ENCODE measurements at places on chromosomes 7 and 10.
A peak's percentile ranks its signal among the peaks of the same experiment; 100 is the strongest.

- DNase-seq, result no peak
These were observed 108.5 kb downstream of the HBP1 start for GRCh38 chr7:107277331-107277730.

- no peak for DNase-seq
These were observed 11.6 kb downstream of the TMEM273 start for GRCh38 chr10:49176310-49177268.

DNA sequence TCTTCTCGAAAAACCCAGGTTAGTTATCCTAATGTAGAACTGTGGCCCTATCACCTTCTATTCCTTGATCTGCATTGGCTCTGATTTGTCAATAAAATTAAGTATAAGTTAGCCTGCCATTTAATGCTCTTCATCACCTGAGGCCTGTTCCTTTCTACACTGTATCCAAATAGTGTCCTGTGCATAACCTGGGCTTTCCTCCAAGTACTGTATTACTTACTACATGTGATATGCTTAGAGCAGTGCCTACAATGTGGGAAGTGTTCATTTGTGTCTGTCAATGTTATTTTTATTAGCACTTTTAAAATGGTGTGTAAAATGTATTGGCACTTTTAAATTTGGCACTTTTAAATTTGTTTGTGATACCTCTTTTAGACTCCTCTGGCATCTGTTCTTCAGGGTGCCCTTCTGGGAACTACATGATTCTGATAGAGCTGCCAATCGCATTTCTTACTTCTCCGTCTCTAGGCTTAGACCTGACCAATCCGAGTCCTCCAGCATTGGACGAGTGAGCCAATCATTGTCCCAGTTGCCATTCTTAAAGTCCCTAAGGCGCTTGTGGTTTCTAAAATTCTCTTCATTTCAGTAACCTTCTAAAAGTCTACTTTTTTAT, 85.5 kb downstream of the GNAI1 start:
- DNase-seq, result no peak

- no peak for DNase-seq
These were observed 4.1 kb downstream of the XPNPEP1 start for GRCh38 chr10:109919220-109919619.

DNA sequence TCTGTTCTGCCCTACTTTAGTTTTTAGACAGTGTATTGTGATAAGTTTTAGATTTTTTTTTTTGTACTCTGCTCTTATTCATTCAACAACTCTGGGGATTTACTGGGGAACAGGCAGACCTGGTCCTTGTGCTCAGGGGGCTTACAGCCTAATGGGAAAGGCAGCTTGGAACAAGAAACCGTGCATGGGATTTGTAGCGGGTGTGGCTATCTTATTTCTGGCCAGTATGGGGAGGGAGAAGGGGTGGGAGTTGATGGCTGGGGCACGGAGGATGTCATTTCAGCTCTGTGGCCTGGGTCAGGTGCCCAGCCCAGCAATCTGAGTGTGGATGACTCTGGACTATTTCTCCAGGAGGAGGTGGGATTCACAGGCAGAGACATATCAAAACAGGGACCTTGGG, 47.0 kb downstream of the GRK5 start:
- DNase-seq, result no peak

GRCh38 chr7:138898255-138898654, 82.9 kb downstream of the KIAA1549 start:
- DNase-seq, result no peak

DNA sequence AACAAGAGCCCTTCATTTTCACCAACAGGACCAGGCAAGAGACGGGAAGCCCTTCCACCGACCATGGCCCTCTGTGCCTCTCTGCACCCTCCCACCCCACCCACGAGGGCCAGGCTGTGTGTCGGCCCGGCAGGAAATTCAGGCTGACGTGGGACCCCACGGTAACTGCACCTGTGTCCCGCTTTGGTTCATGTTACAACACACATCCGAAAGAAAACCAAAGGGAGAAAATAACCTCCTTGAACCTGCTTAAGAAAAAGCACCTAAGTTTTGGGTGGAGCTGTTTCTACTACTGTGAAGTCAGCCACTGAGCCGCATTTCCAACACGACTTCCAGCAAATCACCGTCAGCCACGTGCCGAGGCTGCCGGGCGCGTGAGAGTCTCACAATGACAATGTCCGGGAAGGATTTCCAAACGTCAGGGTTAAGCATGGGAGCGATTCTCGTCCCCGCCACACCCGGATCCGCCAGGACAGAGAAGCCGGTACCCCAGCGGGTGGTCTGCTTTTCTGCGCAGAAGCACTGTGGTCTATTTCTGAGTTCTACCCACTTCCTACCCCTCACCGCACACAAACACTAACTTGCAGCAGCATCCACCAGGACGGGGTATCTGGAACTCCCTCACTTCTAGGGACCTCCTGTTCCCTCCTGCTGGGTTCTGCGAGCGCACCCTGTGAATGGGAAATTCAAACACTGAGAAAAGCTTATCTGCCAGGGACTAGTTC, 36.6 kb downstream of the AMZ1 start:
- no peak for DNase-seq

- no peak for DNase-seq
These were observed 13.6 kb upstream of the TRIM8 start for GRCh38 chr10:102630663-102631062.

- DNase-seq, result no peak
These were observed 34.1 kb upstream of the RET start for GRCh38 chr10:43042503-43043341.

DNA sequence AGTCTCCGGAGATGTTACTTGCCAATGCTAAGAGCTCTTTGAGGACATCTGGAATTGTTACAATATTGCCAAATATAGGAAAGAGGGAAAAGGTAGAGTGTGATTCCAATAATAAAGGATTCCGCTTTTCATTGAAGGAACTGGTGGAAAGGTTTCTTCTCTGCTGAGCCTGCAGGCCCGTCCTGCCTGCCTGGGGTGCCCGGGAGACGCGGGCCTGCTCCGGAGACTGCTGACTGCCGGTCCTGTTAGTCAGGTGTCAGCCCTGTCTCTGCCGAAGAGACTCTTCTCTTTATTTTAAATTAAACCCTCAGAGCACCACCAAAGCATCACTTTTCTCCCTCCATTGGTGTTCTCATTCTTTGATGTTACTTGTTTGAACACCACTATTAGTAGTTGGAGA, 2.2 kb downstream of the EGFR start:
- DNase-seq, result no peak

DNA sequence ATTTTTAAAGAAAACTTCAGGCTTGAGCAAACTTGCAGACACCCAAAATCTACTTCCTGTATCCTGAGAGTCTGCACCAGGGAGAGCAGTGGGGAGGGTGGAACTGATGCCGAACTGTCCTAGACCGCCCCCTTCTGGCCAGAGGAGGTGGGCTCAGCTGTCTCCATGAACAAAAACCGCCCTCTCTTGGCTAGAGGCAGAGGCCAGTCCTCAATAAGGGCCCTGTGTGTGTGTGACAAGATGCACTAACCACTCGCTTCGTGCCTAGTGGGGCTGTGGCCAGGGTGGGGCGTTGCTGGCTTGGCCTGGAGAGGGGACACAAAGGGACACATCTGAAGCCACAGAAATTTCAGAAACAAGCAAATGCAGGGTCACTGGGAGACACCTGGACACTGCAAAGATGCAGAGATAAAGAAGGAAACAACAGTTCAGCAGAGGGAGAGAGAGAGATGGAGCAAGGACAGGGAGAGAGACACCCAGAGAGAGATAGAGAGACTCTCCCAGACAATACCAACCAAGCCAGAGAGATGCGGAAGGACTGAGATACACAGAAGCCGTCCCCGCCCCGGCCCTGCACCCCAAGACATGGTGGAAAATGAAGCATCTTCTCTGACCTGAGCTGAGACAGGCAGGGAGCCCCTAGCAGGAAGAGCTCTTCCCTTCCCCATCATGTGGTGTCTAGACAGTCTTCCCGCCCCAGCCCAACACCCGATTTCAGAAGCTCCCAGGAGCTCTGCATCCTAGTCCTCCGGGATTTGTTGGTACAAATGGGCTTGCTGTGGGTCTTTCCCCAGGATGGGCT, 22.7 kb upstream of the FXYD4 start:
- peak; percentile 66 for DNase-seq

- no peak for DNase-seq
These were observed 119.4 kb downstream of the ST7 start for GRCh38 chr7:117072620-117073118.

DNA sequence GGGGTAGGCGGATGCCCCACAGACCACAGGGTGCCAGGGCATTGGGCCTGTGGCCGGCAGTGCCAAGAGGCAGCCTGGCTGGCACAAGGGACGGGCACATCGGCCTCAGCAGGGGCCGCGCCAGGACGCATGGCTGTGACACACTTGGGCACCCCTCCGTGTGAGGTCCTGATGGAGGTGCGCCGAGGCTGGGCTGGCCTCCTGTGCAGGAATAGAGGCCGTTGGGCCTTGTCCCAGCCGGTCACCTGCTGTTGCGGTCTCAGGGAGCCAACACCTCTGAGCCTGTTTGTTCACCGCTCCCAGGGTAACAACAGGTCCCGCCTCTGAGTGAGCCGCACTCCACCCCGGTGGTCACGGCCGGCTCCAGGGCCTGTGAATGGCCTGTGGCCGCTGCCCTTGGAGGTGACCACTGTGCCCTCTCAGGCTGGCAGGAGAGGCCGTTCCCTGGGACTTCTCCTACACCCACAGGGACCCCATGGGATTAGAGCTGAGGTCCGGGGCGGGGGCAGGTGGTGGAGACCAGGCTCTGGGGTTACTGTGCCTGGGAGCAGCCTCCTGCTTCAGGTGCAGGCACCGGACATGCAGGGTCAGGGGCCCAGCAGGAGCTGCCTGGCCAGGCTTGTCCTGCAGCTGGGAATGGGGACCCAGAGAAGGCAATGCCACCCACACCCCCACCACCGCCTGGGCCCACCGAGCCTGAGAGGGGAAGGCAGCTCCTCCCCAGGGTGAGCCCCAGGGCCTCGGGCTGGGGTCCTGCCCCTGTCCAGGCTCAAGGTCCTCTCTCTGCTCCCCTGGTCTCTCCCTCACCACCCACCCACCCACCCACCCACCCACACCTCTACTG, 12.0 kb downstream of the PWWP2B start:
- no peak for DNase-seq

DNA sequence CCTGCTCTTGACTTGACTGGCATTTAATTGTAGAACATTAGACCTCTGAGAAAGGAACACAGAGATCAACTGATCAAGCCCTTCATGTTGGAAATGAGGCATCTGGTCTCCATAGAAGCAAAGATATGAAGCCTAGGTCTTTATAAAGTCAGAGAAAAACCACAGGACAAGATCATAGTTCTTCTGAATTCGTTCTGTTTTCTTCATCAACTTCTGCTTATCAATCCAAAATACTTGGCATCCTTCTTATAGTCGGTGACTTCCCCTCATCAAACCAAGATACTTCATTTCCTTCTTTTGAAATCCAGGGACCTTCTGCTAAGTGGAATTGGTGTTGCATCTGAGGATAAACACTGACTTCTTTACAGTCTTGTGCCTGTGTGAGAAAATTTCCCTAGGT, 77.1 kb upstream of the PRKCQ start:
- DNase-seq, result no peak

GRCh38 chr7:157021071-157021870, 10.8 kb upstream of the MNX1 start:
- no peak for DNase-seq

DNA sequence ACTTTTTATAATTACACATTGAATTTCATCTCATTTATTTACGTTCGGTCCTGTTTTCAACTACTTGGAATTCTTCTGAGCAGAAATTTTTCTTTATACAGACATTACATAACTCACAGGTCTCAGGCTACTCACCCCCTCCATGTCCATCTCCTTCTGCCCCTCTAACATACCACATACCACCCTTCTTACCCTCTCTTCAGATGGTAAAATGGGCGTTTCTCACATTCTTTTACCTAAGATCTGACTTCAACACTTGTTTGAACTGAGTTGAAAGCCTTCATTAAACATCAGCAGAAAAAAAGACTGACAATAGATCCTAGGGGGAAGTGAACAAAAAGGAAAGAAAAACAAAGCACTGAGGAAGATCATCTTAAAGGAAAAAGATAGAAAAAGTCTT, 309.7 kb downstream of the CTNNA3 start:
- no peak for DNase-seq

GRCh38 chr7:42159130-42159529, 77.9 kb downstream of the GLI3 start:
- no peak for DNase-seq

DNA sequence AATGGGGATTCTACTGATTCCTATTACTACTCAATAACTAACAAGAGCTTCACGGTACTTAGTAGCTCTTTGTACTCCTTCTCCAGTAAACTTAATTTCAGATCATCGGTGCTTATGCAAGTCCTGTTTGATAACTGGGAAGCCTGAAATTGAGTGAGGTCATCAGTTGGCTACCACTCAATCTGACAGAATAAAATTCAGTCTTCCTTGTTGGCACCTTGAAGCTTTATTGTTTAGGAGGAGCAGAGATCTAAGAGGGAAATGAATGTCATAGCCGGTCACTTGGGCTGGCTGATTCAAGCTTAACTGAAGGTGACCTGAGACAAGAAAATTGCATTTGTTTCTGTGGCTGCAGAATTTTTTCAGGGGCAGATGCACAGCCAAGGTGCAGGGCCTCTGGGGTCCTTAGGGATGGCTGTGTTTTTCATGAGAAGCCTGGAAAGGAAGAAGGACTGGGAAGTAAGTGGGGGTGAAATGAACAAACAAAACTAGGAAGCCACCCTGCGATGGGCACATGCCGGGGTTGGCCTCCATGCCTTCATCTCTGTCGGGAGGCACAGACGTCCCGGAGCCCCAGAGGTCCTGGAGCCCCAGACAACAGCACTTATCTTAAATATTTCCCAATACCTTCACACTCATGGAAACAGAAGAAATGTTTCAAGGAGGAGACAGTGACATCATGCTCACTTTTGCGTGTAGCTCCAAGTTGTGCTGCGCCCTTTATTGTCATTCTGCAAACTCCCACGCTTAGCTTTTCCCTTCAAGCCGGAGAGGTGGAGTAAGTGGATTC, 85.0 kb upstream of the KIF5B start:
- no peak for DNase-seq

DNA sequence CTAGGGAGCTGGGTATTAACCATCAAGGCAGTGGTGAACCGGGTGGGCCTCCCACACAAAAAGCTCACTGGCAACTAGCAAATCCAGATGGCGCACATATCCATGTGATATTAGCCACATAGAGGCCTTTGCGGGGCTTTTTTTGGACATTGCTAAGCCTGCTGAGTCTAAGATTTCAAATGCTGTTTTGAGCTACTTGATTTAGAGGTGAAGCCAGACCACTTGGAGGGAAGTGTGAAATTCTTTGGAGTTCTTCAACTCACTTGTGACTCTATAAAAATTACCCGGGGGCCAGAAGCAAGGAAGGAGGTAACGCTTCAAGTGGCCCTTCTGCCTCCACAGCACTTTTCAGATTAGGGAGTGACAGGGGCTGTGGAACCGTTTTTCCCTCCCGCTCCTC, 619.8 kb upstream of the GALNT17 start:
- DNase-seq, result no peak

All from stimulated activated CD4-positive, alpha-beta T cell treated with anti-CD3 and anti-CD28 coated beads, TNF-alpha, amount 100 ng/mL, for 4 hours (primary cell).